ENCODE measurements at places on chromosomes 6 and 20.

DNA sequence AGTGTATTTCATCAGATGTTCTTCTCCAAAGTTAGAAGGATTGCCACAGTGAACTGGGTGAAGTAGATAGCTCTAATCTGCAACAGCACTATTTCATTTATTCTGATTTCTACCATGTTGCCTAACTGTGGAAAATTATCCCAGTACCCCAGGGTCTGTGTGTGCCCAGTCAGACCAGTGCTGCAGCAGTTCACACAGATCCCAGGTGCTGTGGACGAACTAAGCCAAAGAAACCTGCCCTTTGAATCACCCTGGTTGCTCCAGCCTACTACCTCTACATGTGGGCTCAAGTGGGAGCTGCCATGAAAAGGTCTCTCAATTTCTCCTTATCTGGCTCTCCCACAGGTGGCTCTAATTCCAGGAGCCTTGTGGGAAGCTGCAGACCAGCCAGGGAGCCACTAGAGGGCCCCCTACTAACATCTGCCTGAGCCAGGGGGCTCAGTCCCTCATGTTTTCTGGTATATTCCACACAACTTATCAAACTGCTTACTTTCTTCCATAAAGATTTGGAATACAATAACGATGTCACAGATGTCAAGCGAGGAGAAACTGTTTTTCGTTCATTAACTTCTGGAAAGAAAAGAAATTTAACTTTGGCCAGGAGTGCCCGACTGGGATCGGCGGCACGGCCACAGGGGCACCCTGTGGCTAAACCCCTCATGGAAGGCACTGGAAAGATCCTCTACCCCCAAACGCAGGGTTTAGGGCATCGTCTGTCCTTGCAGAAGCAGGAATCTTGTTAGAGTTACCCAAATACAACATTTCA is 31.6 kb upstream of the LY86 start:
- no peak overlapping the region for H3K27ac ChIP-seq
- H3K4me3 ChIP-seq = no peak overlapping the region
- H3K4me1 ChIP-seq = no peaks in the 10 kb centered on the region

DNA sequence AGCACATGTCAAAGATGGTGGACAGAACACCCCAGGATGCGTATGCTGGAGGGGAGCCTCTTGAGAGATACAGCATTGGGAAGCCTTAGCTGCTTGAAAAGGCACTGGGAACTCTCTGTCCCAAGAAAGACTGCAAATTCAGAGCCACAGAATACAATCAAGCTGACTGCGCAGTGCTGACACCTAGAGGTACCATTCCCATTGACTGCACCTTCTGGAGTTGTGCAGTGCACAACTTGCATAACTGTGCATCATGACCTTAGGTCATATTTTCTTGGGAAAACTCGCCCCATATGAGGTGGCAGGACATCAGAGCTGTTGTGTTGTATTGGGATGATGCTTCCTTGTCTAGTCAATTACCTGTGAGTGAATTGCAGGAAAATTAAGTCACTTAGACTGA is 646.5 kb upstream of the NOX3 start:
- no peaks in the 10 kb centered on the region for H3K36me3 ChIP-seq
- no peak overlapping the region for H3K27ac ChIP-seq
- H3K27me3 ChIP-seq = no peaks in the 10 kb centered on the region
- no peak for DNase-seq
- no peaks in the 10 kb centered on the region for H3K4me1 ChIP-seq

GRCh38 chr6:156918647-156919046 is 141.5 kb downstream of the ARID1B start:
- H3K36me3 ChIP-seq = no peaks in the 10 kb centered on the region
- H3K27ac ChIP-seq = no peak overlapping the region
- no peak for DNase-seq
- no peak overlapping the region for H3K4me3 ChIP-seq

- no peaks in the 10 kb centered on the region for H3K4me1 ChIP-seq
- H3K27me3 ChIP-seq = no peaks in the 10 kb centered on the region
- no peak overlapping the region for H3K4me3 ChIP-seq
- DNase-seq = no peak
- H3K36me3 ChIP-seq = no peaks in the 10 kb centered on the region
Measured at GRCh38 chr6:43122146-43122545, 46.0 kb downstream of the PTK7 start.

- no peaks in the 10 kb centered on the region for H3K36me3 ChIP-seq
- H3K4me3 ChIP-seq = peak overlapping the region; percentile 31
- no peaks in the 10 kb centered on the region for H3K27me3 ChIP-seq
- DNase-seq = no peak
- peaks cover 9% of the 10 kb centered on the region for H3K4me1 ChIP-seq
- no peak overlapping the region for H3K27ac ChIP-seq
Measured at GRCh38 chr6:37565267-37566110, 65.8 kb upstream of the CCDC167 start.

GRCh38 chr20:40551125-40551530 is 137.9 kb downstream of the MAFB start:
- DNase-seq = no peak
- no peak overlapping the region for H3K4me3 ChIP-seq
- H3K27ac ChIP-seq = no peak overlapping the region
- no peaks in the 10 kb centered on the region for H3K4me1 ChIP-seq
- no peaks in the 10 kb centered on the region for H3K27me3 ChIP-seq
- no peaks in the 10 kb centered on the region for H3K36me3 ChIP-seq

DNA sequence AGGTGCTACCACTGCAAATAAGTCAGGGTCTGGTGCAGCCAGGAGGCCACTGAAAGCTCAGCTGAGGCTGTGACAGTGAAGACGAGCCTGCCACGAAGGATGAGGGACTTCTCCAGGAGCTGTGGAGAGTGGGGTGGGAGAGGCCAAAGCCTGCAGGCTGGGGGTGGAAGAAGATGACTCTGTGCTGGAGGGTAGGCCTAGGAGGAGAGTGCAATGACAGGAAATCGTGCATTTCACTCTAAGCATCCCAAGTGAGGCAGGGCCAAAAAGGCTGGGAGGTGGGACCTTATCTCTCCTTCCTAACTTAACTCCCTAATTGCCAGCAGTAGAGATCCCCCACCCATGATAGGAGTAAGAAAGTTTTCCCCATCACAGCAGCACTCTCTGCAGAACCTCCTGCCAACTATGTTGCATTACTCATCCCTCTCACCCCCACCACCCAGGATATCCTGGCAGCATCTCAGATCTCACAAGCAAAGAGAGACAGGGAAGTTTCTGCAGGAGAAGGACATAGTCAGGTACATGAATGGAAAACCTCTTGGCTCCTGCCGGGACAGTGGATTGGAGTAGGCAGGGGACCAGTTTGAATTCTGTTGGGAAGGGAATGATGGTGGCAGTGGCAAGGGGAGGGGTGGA is 466.2 kb downstream of the CDH26 start:
- H3K27ac ChIP-seq = no peak overlapping the region
- no peak for DNase-seq
- no peaks in the 10 kb centered on the region for H3K36me3 ChIP-seq
- no peaks in the 10 kb centered on the region for H3K4me1 ChIP-seq
- H3K27me3 ChIP-seq = no peaks in the 10 kb centered on the region
- no peak overlapping the region for H3K4me3 ChIP-seq

GRCh38 chr20:37316116-37316774 is 26.8 kb downstream of the MANBAL start:
- H3K36me3 ChIP-seq = peaks cover 8% of the 10 kb centered on the region
- DNase-seq = no peak
- no peaks in the 10 kb centered on the region for H3K4me1 ChIP-seq
- H3K27ac ChIP-seq = no peak overlapping the region
- H3K27me3 ChIP-seq = no peaks in the 10 kb centered on the region

- H3K27ac ChIP-seq = no peak overlapping the region
- H3K27me3 ChIP-seq = no peaks in the 10 kb centered on the region
- no peak for DNase-seq
- H3K36me3 ChIP-seq = no peaks in the 10 kb centered on the region
- no peaks in the 10 kb centered on the region for H3K4me1 ChIP-seq
- no peak overlapping the region for H3K4me3 ChIP-seq
Measured at GRCh38 chr20:23782366-23782983, 31.7 kb upstream of the CST1 start.

DNA sequence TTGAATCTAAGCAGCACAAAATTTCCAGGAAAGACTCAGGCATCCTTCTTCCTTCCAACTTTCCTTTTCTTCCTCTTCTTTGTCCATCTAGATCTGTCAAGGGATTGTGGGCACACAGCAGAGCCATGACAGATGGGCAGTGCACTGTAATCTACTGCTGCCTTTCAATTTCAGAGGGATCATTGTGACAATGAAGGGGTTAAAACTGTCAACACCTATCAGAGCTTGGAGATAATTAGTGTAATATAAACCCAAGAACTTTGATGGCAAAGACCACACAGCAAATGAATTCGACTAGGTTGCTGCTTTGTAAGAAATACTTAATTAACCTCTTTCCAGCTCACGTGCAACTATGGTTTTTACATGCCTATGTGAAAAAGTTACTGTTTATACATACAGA is 55.0 kb downstream of the SAMD5 start:
- DNase-seq = no peak
- no peak overlapping the region for H3K4me3 ChIP-seq
- no peak overlapping the region for H3K27ac ChIP-seq
- H3K36me3 ChIP-seq = no peaks in the 10 kb centered on the region

- H3K4me3 ChIP-seq = no peak overlapping the region
- no peaks in the 10 kb centered on the region for H3K27me3 ChIP-seq
- H3K4me1 ChIP-seq = no peaks in the 10 kb centered on the region
- no peaks in the 10 kb centered on the region for H3K36me3 ChIP-seq
- DNase-seq = no peak
Measured at GRCh38 chr20:22382742-22383141, 201.6 kb downstream of the FOXA2 start.

- no peaks in the 10 kb centered on the region for H3K36me3 ChIP-seq
- peaks cover 10% of the 10 kb centered on the region for H3K4me1 ChIP-seq
- H3K27me3 ChIP-seq = peaks cover 67% of the 10 kb centered on the region
- H3K27ac ChIP-seq = no peak overlapping the region
Measured at GRCh38 chr6:28212510-28213212, 12.4 kb upstream of the ZSCAN9 start.

- H3K4me1 ChIP-seq = no peaks in the 10 kb centered on the region
- H3K27me3 ChIP-seq = no peaks in the 10 kb centered on the region
- H3K36me3 ChIP-seq = no peaks in the 10 kb centered on the region
- no peak for DNase-seq
- no peak overlapping the region for H3K27ac ChIP-seq
Measured at GRCh38 chr6:40328986-40329545, 258.1 kb downstream of the LRFN2 start.

- H3K4me3 ChIP-seq = no peak overlapping the region
- H3K36me3 ChIP-seq = no peaks in the 10 kb centered on the region
- peaks cover 4% of the 10 kb centered on the region for H3K4me1 ChIP-seq
- no peak for DNase-seq
- H3K27ac ChIP-seq = no peak overlapping the region
Measured at GRCh38 chr6:43765776-43766499, 4.1 kb upstream of the VEGFA start.

DNA sequence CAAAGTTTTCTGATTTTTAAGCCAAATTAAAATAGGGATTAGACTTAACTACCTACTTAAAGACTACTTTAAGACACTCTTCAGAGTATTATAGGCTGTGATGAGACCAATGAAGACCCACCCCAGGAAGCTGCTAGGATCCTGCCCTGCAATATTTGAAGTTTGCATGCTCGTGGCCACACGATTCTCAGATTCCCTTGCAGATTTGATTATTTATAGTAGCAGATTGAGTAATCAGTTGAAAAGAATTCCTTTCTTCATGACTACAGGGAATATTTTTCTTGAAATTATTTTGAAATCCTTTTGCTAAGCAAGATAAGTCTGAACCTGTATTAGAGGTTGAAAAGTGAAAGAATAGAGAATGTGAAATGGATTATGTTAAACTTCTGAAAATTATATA is 122.3 kb downstream of the B3GAT2 start:
- H3K4me3 ChIP-seq = no peak overlapping the region
- H3K27me3 ChIP-seq = no peaks in the 10 kb centered on the region
- no peak for DNase-seq
- no peak overlapping the region for H3K27ac ChIP-seq
- no peaks in the 10 kb centered on the region for H3K36me3 ChIP-seq

- peaks cover 28% of the 10 kb centered on the region for H3K36me3 ChIP-seq
- no peak overlapping the region for H3K27ac ChIP-seq
- no peaks in the 10 kb centered on the region for H3K27me3 ChIP-seq
- DNase-seq = no peak
- no peaks in the 10 kb centered on the region for H3K4me1 ChIP-seq
Measured at GRCh38 chr6:31418251-31418650, 14.9 kb downstream of the MICA start.

DNA sequence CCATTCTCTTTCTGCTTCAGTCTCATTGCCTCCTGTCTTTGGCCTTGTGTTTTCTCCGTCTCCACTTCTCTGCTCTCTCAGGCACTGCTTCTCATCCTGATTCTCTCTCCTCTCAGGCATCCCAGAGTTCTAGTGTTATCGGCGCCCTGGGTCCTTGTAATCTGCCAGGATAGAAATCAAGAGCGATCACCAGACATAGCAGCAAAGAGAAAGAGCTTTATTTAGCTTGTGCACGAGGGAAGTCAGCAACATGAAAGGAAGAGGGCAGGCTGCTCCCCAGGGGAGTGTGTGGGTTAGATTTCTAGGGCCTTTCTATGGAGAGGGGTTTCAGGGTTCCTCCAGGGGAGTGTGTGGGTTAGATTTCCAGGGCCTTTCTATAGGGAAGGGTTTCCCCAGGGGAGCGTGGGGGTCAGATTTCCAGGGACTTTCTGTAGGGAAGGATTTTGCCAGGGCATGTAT is 32.5 kb downstream of the SUN5 start:
- H3K27me3 ChIP-seq = no peaks in the 10 kb centered on the region
- H3K4me1 ChIP-seq = peaks cover 78% of the 10 kb centered on the region
- no peak for DNase-seq
- no peaks in the 10 kb centered on the region for H3K36me3 ChIP-seq
- H3K4me3 ChIP-seq = peak overlapping the region; percentile 16
- peak overlapping the region; percentile 98 for H3K27ac ChIP-seq

- no peaks in the 10 kb centered on the region for H3K4me1 ChIP-seq
- no peaks in the 10 kb centered on the region for H3K27me3 ChIP-seq
- H3K36me3 ChIP-seq = no peaks in the 10 kb centered on the region
- no peak for DNase-seq
Measured at GRCh38 chr20:52727740-52728456, 244.3 kb upstream of the TSHZ2 start.

DNA sequence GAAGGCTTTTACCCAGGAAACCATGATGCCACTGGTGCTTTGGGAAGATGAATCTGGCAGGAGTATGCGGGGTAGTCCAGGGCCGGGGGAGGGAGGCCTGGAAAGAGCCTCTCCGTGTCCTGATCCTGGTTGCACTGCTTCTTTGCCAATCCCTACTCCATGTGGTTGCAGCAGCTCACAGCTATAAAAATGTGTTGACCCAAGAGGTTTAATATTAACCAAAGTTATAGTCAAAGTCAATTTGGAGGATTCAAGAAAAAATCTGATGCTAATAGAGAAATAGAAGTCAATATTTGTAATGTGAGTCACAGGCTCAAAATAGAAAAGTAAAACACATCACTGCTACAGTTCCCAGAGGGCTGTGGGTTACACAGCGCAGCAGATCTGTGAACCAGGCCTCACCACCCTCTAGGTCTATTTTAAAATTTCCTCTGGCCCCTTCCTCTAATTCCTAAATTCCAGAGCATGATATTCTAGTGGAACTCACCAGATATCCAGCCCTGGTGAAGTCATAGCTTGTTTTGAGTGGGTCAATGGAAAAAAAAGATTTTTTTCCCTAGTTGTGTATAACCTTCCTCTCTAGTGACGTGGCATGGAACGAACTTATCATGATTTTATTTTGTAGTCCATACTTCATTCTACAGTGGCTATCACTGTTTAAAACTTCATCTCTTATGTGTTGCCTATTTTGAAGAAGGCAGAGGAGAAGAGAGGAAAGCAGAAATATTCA is 63.2 kb upstream of the BMP2 start:
- no peak overlapping the region for H3K4me3 ChIP-seq
- no peaks in the 10 kb centered on the region for H3K27me3 ChIP-seq
- no peaks in the 10 kb centered on the region for H3K36me3 ChIP-seq
- no peaks in the 10 kb centered on the region for H3K4me1 ChIP-seq
- H3K27ac ChIP-seq = no peak overlapping the region

GRCh38 chr6:30163918-30164654 is 740 bp downstream of the TRIM15 start:
- no peaks in the 10 kb centered on the region for H3K36me3 ChIP-seq
- no peak overlapping the region for H3K27ac ChIP-seq
- H3K27me3 ChIP-seq = no peaks in the 10 kb centered on the region

Data from effector memory CD4-positive, alpha-beta T cell (primary cell).